Ecto neural progenitor cell (in vitro differentiated cells): ENCODE measurements at places on chromosomes 16 and 17.

DNA sequence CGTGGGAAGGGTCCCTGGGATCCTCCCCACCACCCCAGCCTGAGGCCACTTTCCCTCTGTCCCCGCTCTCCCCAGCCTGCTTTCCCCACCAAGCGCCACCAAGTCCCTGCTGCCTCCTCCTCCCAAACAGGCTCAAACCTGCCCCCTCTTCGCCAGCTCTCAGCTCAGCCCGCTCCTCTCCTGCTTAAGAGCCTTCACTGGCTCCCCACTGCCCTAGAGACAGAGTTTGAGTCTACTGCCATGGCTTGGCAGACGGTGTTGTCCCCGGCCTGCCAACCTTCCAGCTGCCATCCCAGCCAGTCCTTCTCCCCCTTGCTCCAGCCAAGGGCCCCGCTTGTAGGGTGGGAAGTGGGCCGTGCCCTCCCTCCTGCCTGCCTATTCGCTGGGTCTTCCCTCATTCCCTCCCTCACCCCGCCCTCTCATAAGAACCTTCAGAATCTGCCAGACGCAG is 11.1 kb downstream of the IL4R start:
- no peak for DNase-seq

DNA sequence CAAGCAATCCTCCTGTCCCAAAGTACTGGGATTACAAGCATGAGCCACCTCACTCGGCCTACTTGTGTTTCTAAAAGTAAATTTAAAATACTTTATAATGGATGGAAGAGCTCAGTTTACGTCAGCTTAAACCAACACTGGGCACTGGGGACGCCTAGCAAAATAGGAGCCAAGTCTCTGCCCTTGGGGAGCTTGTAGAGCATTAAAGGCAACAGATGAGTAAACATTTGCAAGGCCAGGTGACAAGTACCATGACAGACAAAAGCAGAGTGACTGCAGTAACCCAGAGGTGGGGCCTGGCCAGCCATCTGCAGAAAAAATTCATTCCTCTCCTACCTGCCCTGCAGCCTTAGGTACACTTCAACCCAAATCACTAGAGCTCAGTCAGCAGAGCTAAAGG is 12.1 kb upstream of the NLK start:
- no peak for DNase-seq

DNA sequence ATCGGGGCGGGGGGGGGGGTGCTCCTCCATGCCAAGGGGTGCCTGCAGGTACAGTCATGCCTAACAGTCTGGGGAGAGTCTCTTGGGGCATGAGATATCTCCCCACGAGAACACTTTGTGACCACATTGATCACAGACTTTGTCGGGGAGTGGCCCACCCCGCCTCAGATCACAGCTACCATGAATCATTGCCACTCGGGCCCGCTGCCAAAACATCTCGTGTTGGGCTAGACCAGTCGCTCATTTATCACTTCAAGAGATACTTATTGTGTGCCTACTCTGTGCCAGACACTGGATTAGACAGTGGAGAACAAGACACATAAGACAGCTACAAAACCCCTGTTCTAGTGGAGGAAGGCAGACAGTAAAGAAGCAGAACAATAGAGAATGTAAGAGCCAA is 72.6 kb downstream of the CLEC16A start:
- DNase-seq = no peak

- DNase-seq = no peak
Observed at GRCh38 chr17:48992444-48992843, 4.7 kb upstream of the IGF2BP1 start.

- no peak for DNase-seq
Observed at GRCh38 chr17:5854871-5855554, 215.2 kb upstream of the WSCD1 start.

- DNase-seq = no peak
Observed at GRCh38 chr16:50238868-50239301, 27.5 kb upstream of the ADCY7 start.

DNA sequence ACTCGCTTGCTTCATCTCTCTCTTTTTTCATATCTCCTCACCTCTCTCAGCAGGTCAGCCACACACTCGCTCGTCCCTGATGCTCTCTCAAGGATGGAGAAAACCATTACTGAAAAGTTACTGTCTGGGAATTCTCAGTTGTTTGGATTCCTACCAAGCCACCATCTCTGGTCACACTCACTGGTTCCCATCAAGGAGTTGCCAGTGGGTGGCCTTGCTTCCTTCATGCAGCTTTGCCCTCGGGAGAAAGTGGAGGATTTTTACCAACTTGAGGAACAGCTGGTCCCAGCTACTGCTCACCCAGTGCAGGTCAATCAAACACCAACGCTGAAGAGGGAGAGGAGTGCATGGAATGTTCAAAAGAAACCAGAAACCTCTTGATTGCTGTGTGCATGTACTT is 25.3 kb downstream of the MEOX1 start:
- DNase-seq = no peak

DNA sequence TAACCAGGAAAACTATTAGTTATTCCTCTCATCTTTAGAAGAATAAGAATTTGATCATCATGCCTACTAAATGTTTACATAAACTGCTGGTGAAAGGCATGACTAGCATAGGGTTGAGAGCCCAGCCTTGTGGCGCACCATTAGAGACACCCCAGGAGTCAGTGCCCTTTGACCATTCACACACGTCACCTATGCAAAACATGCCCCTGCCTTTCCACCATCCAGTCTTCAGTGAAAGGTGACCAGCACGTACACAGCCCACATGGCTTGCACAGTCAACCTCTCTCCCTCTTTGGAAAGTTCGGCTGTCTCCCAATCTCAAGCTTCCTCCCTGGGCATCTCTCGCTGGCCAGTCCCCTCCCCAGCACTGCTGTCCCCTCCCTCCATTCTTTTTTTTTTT is 150.3 kb downstream of the ENGASE start:
- DNase-seq = no peak

DNA sequence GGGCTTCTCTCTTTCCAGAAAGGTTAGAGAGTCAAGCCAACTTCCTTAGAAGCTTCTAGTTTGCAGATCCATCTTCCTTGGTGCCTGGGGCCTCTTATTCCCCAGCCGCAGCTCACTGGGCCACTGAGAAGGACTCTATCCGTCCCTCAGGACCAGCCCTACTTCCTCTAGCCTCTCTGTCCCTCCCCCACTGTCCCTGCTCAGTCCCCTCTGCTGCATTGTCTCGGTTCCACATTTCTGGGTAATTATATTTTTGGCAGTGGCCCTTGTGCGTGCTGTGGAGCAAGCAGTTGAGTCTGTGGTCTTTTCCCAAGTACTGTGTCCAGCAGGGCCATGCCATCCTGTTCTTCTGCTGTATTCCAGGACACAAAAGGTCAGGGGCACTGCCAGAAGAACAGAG is 17.8 kb downstream of the IRX3 start:
- peak; percentile 38 for DNase-seq

DNA sequence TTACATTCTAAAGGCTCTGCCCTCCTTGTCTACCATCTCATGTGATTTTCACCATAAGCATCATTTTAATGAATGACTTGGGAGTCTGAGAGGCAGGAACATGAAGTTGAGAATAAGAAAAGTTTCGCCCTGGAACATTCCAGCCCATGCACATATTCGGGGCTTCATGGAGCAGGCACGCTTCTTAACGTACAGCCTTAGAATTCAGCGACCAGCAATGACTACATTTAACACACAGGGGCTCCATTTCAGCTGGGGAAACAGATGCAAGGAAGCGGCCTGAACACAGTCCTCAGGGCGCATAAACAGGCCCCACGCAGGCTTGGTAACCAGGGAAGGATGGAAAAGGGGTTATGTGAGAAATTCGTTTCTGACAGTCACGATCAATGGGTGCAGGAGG is 357.4 kb downstream of the SLC39A11 start:
- DNase-seq = no peak

- no peak for DNase-seq
Observed at GRCh38 chr16:10824111-10824893, 5.7 kb upstream of the TVP23A start.

GRCh38 chr17:63433746-63434591 is 12.1 kb downstream of the CYB561 start:
- DNase-seq = no peak

GRCh38 chr17:9769036-9769695 is 22.2 kb downstream of the DHRS7C start:
- no peak for DNase-seq

DNA sequence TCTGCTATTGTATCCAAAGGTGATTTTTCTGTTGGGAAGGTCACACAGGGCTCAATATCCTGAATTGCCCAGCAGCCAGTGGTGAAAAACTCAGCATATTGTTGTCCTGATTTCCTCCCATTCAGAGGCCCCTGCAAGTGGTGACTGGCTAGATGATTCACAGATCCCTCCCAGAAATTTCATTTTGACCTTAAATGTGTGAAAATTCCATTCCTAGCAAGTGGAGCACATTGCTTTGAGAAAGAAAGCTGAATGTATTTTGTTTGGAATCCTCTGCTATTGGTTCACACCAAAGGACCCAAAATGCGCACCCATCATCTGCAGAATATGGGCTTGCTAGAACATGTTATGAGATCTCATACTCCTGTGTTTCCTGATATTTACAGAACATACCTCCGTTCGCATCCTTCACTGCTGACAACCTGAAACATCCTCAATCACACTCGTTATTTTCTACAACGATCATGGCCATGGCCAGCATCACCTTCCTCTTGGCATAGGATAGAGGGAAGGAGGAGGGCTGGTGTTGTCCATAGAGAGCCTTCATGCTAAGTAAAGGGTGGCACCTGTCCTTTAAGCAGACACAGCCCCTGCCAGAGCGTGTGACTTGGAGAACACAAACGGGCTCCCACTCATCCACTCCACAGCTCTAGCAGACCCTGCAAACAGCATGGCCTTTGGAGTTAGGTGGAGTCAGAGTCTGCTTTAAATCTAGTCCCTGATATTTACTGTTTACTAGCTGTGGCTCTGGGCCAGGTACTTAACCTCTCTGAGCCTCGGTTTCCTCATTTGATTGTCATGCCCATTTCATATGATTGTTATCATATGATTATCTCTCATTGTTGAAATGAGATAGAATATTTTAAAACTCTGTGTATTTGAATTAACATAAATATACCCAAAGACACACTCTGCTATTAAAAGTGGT is 30.4 kb upstream of the NFAT5 start:
- DNase-seq = no peak

- no peak for DNase-seq
Observed at GRCh38 chr17:19915245-19915978, 47.7 kb upstream of the ULK2 start.

GRCh38 chr17:61000911-61001310 is 323.3 kb downstream of the BCAS3 start:
- DNase-seq = no peak

GRCh38 chr16:10625595-10626357 is 45.4 kb upstream of the EMP2 start:
- DNase-seq = no peak

DNA sequence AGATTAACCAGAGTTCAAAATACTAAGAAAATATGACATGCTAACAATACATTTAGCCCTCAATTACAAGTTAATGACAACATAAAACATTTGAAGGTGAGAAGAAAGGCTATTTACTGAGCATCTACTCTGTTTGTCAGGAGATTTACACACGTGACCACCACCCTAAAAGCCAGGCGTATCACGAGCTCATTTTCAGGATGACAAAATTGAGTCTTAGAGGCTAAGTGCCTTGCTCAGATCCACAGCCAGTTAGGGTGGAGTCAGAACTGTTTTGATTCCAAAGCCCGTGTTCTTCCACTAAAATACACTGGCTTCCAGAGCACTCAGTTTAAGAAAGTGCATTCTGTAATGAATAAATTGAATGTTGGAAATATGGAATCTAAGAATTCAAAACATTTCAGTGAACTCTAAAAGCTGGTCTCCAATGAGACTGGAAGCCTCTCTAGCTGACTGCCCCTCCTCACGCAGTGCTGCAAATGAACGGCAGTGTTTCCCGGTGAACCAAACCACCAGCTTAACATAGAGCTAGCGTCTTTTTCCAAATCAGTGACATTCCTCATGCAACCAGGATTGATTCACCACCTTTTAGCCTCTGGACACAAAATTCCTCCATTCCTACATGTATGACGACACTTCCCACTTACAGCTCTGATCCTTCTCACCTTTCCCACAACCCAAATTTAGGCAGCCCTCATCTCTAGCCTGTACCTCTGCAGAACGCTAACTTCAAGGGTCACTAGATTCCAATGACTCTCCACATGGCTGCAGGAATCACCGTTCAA is 5.9 kb downstream of the ZDHHC7 start:
- no peak for DNase-seq

GRCh38 chr17:57086069-57086930 is 1.3 kb downstream of the AKAP1 start:
- peak; percentile 70 for DNase-seq

DNA sequence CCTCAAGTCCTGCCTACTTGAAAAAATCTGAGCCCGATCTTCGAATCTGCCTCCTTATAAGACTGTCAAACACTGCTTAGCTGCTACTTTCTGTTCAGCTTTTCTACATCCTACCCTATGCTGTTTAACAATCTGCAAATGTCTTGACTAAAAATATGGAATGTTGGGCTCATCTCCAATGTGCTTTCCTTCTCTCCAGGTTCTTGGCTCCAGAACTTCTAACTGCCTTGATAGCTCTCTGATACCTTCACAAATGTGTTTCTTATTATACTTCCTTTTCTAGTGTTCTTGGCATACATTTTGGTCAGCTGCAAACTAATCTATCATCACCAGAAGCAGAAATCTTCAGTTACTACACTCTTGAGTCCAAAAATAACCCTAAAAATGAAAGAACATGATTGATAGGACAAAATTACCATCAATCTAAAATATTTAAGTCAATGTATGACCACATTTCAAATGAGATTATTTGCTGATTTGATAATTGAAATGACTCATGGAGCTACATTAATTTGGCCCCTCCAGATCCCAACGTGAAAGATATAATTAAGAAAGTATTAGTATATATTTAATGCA is 372.3 kb upstream of the MON1B start:
- no peak for DNase-seq

DNA sequence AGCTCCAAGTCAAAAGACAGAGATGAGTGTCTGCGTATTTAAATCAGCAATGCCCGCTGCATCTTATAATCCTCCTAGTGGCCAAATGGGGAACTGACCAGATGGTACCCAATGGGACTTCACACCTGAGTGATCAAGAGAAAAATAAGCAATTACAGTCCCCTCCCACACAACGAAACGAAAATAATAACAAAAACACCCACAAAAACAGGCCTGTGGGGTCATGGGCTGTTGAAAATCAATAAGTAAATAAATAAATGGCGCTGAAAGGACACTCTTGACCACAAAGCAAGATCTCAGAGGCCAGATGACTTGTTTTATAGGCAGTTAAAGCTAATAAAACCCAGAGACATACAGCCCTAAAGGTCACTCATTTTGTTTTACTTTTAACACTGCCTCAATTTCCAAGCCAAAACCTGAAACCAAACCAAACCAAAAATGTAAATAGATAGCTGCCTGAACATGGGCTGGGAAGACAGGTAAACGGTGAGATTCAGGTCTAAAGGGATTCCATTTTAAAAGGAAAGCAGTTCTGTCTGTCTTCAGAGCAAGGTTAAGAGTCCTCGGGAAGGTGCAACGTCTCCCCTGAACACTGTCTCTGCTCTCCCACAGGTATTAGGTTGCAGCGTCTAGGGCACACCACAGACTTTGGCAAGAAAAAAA is 1.3 kb downstream of the ZNF821 start:
- DNase-seq = peak; percentile 67

- no peak for DNase-seq
Observed at GRCh38 chr17:16919663-16920627, 52.0 kb downstream of the TNFRSF13B start.
